GM13976 (cell line): ENCODE measurements at places on chromosomes 7 and 10.
A peak's percentile ranks its signal among the peaks of the same experiment; 100 is the strongest.

GRCh38 chr7:80249619-80250295, 115.1 kb downstream of the GNAI1 start:
- DNase-seq, result no peak

GRCh38 chr10:45444976-45445898, 71.2 kb downstream of the ALOX5 start:
- DNase-seq, result no peak

- no peak for DNase-seq
These were observed 123.6 kb downstream of the VTI1A start for GRCh38 chr10:112570585-112570984.

GRCh38 chr7:51126813-51127617, 189.6 kb downstream of the COBL start:
- no peak for DNase-seq

- DNase-seq, result peak; percentile 72
These were observed 32.0 kb downstream of the FIGNL1 start for GRCh38 chr7:50418086-50418515.

DNA sequence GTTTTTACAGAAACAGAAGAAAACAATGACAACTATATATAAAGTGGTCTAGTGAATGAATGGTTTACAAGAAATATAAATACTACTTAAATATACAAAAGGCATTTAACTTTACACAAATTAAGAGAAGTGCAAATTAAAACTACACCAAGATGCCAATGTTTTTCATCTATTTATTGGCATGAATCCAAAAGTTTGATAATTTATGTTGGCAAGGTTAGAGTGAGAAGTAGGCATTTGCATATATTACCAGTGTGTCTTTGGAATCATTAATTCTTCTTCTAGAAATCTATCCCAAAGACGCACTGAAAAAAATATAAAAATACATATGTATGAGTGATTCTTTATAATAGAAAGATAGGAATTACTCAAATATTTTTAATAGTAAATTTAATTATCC, 457.4 kb downstream of the MDFIC start:
- no peak for DNase-seq

DNA sequence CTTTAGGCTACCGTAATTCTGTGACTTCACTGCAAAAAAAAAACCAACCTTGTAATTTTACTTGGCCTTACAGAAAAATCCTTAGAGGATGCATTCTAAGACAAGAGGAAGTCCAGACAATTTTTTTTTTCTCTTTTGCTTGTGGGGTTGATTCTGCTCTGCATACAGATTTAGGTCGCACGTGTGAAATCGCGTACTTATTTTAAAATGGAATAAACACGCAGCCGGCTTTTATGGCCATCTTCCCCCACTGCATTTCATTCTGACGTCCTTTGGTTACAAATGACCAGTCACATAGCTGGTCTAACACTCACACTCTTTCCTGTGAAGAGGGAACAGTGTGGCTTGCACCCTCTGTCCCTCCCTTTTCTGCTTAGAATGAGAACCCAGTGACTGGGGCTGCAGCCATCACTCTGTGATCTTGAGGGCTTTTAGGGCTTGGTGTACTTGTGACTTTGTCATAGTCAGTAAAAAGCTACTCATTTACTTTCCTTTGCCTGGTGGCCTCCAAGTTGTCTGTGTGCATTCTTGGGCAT, 63.6 kb upstream of the CARD11 start:
- no peak for DNase-seq

GRCh38 chr7:117485118-117485620, 5.3 kb downstream of the CFTR start:
- DNase-seq, result no peak

DNA sequence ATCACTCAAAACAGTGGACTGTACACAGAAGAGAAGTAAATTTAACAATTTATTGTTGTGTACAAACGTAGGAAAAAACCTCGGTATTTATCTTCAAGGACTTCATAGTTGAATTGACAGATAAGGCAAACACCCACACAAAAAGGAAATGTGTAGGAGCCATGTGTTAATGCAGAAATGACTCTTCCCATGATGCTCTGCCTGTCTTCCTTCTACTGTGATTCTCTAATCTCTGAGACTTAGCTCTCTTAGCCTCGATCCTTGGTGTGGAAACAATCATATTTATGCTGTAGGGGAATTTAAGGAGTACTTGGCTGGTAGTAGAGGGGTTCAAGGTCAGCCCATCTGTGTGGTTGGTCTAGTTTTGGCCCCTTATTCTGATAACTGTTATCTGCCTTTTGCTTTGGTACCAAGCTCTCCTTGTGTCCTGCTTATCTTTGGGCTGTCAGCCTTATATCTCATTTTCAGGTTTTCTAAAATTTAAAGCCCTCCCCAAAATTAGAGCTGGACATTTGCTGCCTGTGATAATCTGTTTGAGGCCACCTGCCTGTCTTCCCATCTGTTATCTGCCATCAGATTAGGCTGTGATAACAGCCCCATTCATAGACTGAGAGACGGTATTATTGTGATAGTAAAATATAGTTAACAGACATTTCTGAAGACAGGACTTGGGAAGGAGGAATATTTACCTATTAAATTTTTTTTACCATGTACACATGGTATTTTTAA, 81.7 kb downstream of the GPR85 start:
- no peak for DNase-seq

- no peak for DNase-seq
These were observed 35.0 kb downstream of the SH3PXD2A start for GRCh38 chr10:103820101-103821062.

- no peak for DNase-seq
These were observed 14.6 kb upstream of the MLXIPL start for GRCh38 chr7:73638911-73639310.

- no peak for DNase-seq
These were observed 87.9 kb upstream of the PLXDC2 start for GRCh38 chr10:19728376-19728775.

- DNase-seq, result no peak
These were observed 104.7 kb upstream of the EEPD1 start for GRCh38 chr7:36048141-36048901.

GRCh38 chr7:149719912-149720335, 53.5 kb downstream of the ZNF467 start:
- DNase-seq, result peak; percentile 79

GRCh38 chr10:73577788-73578187, 13.4 kb downstream of the USP54 start:
- DNase-seq, result no peak

DNA sequence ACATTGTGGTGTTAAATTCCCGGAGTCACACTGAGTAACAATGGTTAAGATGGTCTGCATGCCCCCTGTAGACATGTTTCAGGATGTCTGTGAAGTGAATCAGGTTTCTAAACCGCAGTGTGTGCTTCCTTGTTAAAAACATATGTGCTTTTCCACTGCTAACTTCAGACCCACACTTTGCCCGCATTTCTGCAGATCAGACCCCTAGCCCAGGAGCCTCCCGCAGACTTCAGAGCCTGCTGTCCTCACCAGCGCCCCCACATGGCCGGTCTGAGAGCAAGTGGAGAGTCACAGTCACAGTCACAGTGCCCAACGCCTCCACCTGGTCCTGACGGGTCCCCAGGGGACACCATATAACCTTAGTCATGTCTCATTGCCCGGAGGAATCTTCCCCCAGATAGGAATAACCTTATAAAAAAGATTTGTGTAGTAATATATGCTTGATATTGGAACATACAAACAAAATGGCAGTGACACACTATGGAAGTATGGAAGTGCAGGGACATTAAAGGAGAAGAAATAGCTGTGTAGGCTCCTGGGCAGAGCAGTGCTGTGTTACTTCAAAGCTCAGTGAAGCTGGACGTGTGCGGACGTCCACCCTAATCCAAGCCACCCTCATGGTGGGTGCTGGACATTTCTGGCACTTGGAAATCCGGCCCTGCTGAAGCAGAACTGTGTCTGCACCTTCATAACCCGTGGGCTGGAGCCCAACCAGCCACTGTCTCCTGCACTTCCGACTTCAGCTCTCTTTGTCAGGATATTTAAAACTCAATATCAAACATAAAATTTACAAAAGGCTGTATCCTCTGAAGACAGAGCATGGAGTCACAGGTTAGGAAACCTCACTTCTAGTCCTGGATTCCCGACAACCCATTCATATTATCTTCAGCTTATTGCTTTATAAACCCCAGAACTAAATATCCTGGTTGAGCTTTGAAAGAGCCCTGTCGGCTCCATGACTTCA, 29.0 kb downstream of the GSTO2 start:
- DNase-seq, result peak; percentile 35

DNA sequence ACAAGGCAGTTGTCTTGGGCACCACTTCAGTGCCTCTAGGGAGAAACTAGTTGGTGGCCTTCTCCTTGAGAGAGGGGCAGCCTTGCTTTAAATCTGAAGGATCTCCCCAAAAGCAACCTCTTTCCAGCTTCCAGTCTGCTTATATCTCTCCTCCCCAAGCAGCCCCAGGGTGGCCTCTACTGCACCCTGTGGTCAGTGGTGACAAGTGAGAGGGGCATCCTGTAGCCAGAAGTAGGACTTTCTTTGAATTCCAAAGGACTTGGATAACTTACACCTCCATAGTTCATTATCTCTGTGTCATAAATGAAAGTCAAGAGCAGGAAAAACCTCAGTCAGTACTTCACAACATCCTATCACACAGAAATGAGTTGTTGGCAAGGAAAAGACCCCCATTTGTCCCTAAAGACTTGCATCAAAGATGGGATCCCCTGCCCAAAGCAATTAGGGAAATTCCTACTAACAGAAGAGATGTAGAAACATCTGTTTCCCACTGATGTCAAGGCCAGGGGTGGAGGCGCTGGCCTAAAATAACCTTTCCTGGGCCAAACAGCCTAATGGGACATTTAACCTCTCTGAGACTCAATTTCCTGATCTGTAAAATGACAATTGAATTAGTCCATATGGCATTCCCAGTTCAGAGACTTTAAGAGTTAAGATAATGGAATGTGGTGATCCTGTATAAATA, 44.0 kb upstream of the ANKRD1 start:
- no peak for DNase-seq

- no peak for DNase-seq
These were observed 1190.8 kb upstream of the AUTS2 start for GRCh38 chr7:68407460-68407859.

- DNase-seq, result no peak
These were observed 61.2 kb downstream of the PRKCQ start for GRCh38 chr10:6518791-6519429.

- DNase-seq, result no peak
These were observed 201.4 kb upstream of the AGK start for GRCh38 chr7:141349804-141350203.

DNA sequence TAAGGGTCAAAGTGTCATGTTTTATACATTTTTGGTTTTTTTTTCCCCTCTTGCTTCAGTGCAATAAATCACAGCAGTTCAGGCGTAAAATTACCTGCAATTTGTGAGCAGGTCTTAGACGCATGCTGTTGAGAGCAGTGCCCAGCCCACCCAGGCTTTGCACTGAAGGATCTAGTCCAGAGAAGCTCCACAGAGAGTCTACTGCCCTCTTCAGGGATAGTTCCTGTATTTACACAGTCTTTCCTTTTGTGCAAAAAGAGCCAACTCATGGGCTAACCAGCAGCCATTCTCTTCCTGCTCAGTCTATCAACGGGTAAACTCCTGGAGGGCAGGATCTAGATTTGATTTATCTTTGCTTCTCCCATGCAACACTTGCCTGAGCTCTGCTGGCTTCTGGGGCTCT, 82.2 kb upstream of the NAMPT start:
- no peak for DNase-seq

DNA sequence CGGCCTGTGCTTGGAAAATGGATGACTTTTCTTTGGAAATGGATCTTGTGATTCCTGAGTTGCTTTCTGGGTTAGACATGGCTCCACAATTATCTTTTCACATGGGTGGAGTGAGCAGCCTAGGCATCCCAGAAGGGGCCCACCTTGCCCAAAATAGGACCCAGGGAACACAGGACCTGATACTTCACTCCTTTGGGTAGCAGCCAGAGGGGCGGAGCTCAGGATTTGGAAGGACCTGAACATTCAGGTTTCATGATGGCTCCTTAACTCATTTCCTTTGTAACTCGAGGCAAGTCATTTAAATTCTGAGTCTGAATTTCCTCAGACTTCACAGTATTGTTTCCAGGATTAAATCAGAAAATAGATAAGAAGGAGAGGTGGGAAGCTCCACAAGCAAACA, 178.3 kb upstream of the ZMIZ1 start:
- no peak for DNase-seq

DNA sequence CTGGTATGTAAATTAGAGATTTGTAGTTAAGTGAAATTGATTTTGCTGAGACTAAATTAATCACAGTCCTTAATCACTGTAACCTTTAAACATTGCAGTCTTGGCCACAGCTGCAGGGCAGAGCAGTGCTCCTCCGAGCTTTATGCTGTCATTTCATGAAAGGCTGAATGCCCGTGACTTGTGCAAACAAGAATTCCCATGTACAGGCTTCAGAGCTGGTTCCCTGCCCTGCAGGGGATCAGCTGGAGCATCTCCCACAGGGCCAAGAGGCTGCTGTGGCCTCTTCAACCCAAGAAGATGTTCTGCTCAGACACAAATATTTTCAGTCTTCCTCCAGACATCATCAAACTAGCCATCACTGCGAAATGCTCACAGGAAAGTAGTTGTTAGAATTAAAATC, 419.1 kb downstream of the AUTS2 start:
- DNase-seq, result no peak

DNA sequence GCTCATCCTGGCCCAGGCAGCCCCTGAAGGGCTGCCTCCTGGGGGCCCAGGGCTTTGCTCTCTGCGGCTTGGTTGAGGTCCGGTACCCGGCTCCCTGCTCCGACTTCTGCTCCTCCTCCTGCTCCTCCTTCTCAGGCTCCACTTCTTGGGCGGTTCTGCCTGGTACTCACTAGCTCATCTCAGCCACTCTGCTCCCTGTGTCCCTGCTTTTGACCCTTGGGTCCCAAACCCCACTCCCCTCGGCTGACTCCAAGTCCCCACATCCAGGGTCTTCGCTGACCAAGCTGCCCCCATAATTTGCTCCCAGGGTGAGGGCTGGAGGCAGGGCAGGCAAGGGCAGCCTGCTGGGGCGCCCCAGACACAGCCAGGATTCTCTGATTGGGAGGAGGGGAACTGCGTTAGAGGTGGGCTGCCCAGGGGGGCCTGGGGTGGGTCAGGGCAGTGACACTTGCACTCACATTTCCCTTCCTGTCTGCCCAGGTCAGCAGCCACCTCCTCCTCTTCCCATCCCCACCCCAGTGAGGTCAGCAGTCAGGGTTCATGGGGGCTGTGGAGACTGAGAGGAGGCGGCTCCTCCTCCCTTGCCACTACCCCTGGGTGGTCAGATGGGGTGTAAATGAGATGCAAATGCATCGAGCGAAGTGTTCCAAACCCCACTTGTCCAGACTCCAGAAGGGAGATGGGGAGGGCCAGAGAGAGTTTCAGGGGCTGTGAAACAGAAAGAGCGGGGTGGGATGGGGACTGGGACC, 2.2 kb downstream of the SMARCD3 start:
- no peak for DNase-seq

DNA sequence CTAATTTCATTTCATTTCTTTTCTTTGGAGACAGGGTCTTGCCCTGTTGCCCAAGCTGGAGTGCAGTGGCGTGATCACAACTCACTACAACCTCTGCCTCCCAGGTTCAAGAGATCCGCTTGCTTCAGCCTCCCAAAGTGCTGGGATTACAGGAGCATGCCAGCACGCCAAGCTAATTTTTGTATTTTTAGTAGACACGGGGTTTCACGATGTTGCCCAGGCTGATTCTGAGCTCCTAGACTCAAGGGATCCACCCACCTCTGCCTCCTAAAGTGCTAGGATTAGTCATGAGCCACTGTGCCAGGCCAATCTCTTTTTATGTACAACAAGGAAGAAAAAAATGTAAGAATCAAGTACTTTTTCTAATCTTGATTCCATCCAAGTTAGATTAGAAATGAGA, 10.7 kb upstream of the KMT2E start:
- DNase-seq, result no peak
